Urothelium cell line (cell line): ENCODE measurements at places on chromosomes 16 and 17.

- no peak for DNase-seq
Observed at GRCh38 chr17:37842401-37842800, 81.8 kb upstream of the TBC1D3K start.

DNA sequence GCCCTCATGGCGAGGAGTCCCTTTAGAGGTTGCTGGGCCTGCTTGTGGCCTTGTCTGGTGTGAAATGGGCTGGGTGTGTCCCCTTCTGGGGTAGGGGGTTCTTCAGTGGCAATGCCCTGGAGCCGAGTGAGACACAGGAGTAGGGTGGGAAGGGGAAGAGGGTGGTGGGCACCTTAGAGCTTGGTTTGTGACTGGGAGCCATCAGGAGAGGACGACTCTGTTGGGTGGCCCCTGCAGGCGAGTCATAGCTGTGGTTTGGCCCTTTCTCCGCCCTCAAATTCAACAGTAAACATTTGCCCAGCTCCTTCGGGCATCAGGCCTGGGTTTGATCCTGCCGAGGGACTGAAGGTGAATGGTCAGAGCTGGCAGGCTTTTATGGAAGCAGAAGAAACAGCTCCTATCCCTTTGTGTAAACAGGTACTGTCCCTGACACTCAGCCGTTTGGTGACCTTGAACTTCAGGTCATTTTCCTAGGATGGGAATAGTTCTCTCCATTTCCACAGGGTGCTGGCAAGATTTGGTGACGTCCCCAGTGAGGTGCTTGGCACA lies 2.9 kb downstream of the E4F1 start:
- no peak for DNase-seq

DNA sequence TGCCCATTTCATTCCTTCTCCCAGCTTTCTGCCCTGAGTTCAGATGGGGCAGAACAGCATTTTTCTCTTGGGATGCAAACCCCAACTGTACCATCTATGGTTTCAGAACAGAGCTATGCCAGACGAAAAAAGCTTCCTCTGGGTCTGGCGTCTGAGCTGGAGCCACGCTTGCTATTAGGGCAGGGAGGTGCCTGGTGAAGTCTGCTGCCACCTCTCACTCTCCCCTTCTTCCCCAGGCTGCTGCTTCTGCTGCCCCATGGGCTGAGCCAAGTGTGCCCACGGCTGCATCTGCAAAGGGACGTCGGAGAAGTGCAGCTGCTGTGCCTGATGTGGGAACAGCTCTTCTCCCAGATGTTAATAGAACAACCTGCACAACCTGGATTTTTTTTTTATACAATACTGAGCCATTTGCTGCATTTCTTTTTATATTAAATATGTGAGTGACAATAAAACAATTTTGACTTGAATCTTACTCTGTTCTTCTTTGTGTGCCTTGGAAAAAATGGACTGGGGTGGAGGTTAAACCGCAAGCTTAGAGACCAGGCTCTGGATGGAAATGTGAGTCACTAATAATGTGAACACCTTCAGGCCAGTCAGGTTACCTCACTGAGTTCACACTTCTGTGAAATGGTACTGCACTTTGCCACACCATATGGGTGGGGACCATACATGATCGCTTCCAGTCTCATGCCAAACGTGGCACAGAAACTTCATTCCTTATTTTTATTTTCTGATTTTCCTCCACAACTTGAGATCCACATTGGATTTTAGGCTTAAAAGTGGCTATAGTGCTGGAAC lies 1.7 kb upstream of the MT1A start:
- DNase-seq = no peak

DNA sequence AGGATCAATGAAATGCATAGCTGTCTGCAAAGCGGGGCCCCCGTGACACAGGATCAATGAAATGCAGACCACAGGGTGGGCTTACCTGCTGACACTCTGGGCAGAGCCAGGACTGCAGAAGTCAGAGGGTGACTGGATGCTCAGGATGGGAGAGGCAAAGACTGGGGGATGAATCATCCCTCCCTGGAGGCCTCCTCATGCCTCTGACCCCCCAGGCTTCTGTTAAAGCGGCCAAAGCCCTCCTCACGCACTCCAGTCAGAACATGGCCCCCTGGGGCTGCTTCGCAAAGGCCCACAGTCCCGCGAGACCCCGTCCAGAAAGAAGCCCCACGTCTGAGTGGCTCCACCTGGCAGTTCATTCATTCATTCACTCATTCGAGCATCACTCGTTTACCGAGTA lies 38.4 kb upstream of the FOXF1 start:
- DNase-seq = no peak

GRCh38 chr17:13544292-13544691 lies 57.4 kb downstream of the HS3ST3A1 start:
- DNase-seq = peak; percentile 71
